Aortic smooth muscle cell (primary cell): ENCODE measurements at places on chromosomes 2 and 18. TPM values are rescaled to one million over a fixed set of nuclear protein-coding genes. Genes with fewer than 3 reads are reported as not detected.

ATOH8 gene
- 66.5 and 80.3 TPM in 2 replicates for total RNA-seq

HOXD13 gene
- total RNA-seq = not detected in 2 replicates

MOCOS gene
- 1.4 and 2.9 TPM in 2 replicates for total RNA-seq

KCNJ3 gene
- not detected in 2 replicates for total RNA-seq

STARD6 gene
- 0.44 and 0.53 TPM in 2 replicates for total RNA-seq
